ENCODE measurements at places on chromosomes 5 and 9.

GRCh38 chr5:60699288-60699608 is 718 bp downstream of the DEPDC1B start:
- H3K27ac ChIP-seq = no peak overlapping the region
- no peaks in the 10 kb centered on the region for H3K36me3 ChIP-seq
- DNase-seq = no peak

DNA sequence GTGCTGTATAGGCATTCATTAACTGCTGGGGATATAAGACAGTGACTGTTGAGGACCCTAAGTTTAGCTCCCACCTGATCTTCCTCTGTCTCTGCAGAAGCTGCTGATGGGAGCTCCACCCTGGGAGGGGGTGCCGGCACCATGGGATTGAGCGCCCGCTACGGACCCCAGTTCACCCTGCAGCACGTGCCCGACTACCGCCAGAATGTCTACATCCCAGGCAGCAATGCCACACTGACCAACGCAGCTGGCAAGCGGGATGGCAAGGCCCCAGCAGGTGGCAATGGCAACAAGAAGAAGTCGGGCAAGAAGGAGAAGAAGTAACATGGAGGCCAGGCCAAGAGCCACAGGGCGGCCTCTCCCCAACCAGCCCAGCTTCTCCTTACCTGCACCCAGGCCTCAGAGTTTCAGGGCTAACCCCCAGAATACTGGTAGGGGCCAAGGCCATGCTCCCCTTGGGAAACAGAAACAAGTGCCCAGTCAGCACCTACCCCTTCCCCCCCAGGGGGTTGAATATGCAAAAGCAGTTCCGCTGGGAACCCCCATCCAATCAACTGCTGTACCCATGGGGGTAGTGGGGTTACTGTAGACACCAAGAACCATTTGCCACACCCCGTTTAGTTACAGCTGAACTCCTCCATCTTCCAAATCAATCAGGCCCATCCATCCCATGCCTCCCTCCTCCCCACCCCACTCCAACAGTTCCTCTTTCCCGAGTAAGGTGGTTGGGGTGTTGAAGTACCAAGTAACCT is 22.1 kb downstream of the PCDHGC5 start:
- no peak for DNase-seq
- peaks cover 4% of the 10 kb centered on the region for H3K36me3 ChIP-seq
- no peak overlapping the region for H3K4me3 ChIP-seq

DNA sequence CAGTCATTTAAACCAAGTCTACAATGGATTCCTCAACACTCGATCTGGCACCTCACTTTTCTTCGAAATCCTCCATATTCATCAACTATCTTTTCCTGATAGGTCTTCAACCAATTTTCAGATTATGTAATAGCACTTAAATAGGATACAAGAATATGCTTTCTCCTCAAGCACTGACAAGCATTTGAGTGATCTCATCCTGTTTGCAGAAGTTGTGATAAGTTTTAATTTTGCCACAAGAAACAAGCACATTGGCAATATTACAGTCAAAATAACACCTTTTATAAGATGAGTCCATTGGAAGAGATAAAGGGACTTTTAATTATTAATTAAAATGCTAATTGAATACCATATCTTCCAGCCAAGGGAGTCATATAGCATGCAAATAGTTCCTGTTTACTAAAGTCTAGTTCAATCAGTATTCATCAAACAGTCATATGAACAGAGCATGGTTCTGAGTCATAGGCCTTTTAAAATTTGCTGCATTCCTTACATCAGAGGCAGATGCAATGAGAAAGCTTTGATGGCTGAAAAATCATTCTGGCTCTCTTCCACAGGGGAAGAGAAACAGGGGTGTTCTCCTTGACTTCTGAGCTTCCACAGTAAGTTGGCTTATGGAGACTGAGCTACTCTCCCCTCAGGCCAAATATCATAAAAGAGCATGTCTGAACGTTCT is 32.7 kb upstream of the ZCCHC9 start:
- H3K4me3 ChIP-seq = no peak overlapping the region
- H3K27ac ChIP-seq = no peak overlapping the region
- H3K27me3 ChIP-seq = no peaks in the 10 kb centered on the region
- DNase-seq = no peak

- no peaks in the 10 kb centered on the region for H3K27me3 ChIP-seq
- DNase-seq = no peak
- H3K4me1 ChIP-seq = peaks cover 14% of the 10 kb centered on the region
These were observed 135.2 kb downstream of the RXRA start for GRCh38 chr9:134461426-134461982.

DNA sequence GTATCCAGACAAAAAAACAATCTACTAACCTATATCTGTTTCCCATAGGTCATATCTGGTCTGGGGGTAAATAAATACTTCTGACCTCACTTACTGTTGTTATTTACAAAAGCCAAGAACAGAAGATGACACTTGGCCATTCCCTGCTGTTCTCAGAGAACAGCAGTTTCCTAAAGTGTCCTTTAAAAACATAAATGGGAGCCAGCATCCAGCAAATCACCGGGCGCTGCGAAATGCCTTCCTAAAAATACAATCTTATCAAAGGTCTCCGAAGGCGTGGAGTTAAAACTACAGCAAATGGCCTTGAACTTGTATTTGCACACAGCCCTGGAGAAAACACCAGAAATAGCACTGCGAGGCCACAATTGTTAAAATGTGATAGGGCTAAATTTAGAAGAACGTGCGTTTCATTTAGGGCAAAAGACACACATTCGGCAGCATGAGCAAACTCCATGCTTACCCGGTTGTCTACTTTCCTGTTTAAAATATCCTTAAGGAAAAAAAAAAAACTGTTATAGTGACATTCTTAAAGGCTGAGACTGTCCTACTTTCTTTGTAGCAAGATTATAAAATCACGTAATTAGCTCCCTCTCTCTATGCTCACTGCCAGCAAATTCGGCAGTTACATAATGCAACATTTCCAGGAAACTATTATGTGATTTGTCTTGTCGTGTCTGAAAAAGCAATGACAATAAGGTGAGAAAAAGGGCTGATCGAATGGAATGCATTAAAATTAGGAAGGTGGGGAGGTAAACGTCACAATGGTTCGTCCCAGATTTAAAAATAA is 1.5 kb downstream of the NFIL3 start:
- no peaks in the 10 kb centered on the region for H3K27me3 ChIP-seq
- H3K36me3 ChIP-seq = no peaks in the 10 kb centered on the region
- H3K27ac ChIP-seq = peak overlapping the region; percentile 96
- peaks cover 22% of the 10 kb centered on the region for H3K4me1 ChIP-seq

GRCh38 chr5:181114844-181115778 is 15.9 kb downstream of the OR2V1 start:
- no peaks in the 10 kb centered on the region for H3K4me1 ChIP-seq
- DNase-seq = no peak
- no peaks in the 10 kb centered on the region for H3K27me3 ChIP-seq
- H3K27ac ChIP-seq = no peak overlapping the region
- H3K4me3 ChIP-seq = no peak overlapping the region

DNA sequence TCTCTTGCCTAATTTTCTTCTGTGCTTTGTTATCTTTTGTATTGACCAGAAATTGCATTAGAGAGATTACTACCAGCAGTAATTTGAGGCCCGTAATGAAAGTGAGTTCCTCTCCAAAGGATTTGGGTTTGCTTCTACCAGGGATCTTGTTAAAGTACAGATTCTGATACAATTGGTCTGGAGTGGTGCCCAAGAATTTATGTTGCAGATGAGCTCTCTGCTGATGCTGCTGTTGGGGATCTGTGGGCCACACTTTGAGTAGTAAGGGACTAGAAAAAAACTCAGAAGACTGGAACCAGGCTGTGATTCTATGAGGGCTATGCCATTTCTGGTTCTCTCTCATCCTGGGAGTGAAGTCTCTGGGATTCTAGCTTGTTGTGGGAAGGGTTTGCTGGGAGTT is 192.2 kb downstream of the SEC61B start:
- no peak for DNase-seq
- H3K36me3 ChIP-seq = no peaks in the 10 kb centered on the region
- H3K4me3 ChIP-seq = no peak overlapping the region
- no peaks in the 10 kb centered on the region for H3K27me3 ChIP-seq

DNA sequence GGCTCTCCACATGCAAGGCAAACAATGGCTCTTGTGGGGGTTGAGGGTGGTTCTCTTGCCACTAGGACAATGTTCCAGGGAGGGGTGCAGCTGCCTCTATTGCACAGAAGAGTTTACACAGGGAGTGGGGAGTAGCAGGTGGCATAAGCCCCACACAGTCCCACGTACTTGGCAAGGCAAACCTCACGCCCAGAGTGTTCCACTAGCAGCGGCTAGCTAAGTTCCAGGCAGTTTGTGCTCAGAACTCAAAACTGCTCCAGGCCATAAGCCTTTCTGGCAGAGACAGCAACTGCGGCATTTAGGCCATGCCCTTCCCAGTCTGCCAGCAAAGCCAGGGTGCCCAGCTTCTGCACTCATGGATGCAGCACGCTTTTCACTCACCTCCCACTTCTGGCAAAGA is 29.0 kb upstream of the BTNL3 start:
- H3K4me3 ChIP-seq = no peak overlapping the region
- DNase-seq = no peak
- no peaks in the 10 kb centered on the region for H3K27me3 ChIP-seq
- no peak overlapping the region for H3K27ac ChIP-seq
- H3K4me1 ChIP-seq = no peaks in the 10 kb centered on the region

DNA sequence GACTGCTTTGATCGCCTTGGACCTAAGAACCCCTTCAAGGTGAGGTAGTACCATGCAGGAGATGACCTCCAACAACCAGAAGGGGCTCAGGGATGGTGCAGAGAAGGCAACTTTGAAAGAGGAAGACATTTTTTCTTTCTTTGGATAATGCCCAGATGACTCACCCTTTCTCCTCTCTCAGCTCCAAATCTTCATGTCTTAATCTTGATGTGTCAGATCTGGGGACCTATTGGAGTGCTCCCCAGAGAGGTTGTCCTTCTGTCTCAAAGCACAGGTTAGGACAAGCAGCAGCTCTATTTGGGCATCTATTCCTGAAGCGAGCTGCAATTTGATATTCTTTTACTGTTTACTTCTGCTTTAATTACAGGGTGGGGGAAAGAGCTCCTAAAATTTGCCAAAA is 229.9 kb upstream of the MAP3K1 start:
- H3K4me3 ChIP-seq = no peak overlapping the region
- no peaks in the 10 kb centered on the region for H3K36me3 ChIP-seq
- no peak for DNase-seq
- peaks cover 26% of the 10 kb centered on the region for H3K4me1 ChIP-seq
- no peak overlapping the region for H3K27ac ChIP-seq
- no peaks in the 10 kb centered on the region for H3K27me3 ChIP-seq

DNA sequence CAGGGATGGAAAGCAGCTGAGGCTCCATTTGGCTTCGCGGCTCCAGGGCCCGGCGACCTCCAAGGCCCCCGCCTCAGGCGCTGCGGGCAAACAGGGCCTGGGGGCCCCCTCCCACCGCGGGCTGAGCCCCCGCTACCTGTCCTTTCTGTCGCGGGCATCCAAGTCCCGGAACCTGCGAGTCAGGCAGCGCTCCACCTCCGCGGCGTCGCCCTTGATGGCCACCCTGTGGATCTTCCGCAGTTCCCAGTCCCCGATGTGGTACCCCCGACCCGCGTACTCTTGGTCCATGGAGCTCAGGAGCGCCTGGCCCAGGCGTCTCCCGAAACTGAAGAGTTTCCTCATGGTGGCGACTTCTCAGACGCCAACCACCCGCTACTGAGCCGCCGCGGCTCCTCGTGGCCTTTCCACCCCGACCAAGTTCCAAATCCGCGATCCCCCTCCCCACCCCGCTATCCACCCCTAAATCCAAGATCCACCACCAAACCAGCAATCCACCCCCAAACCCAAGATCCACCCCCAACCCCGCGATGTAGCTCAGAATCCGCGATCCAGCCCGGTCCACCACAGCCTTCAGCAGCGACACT is 86.5 kb upstream of the CCDC180 start:
- H3K4me1 ChIP-seq = peaks cover 9% of the 10 kb centered on the region
- no peak for DNase-seq
- peak overlapping the region; percentile 65 for H3K4me3 ChIP-seq
- H3K36me3 ChIP-seq = no peaks in the 10 kb centered on the region
- H3K27ac ChIP-seq = no peak overlapping the region
- H3K27me3 ChIP-seq = no peaks in the 10 kb centered on the region

DNA sequence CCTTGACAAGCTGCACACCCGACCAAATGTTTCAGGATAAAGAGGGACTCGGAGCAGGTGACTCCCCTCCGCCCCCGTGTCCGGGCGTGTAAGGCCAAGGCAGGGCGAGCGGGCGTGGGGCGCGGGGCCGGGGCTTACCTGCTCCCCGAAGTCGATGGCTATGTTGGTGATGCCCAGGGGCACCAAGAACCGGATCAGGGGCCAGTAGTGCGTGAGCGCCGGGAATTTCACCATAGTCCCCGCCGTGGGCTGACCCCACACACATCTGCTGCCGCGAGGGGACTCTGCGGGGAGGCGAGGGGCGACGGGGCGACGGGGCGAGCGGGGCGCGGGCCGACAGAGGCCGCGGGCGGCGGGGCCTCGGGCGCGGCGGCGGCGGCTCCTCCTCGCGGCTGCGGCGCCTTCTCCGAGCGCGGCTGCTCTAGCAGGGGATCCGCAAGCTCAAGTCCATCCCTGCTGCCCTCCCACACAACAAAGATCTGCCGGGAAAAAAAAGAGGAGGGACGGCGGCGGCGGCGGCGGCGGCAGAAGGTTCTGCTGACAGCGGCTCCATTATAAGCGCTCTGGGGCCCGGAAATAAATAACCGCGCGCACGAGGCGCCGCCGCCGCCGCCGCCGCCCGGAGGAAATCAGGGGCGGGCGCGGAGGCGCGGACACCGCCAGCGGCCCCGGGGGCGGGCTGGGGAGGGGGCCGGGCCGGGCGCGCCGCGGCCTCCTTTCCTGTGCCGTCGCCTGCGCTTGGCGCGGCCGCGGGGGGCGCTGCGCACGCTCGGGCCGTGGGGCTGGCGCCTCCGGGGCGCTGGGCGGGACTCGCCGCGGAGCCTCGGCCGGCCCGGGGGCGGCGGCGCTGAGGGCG is at the start of gene ANKH:
Gene ANKH (minus strand): TSS at position 565 of the 856 bp plus-strand sequence. CDS start 331 bp downstream, at position 234.
- peak within 1 kb of the TSS; percentile 95 for H3K4me3 ChIP-seq
- peak within 1 kb of the TSS; percentile 87 for H3K27ac ChIP-seq
- H3K36me3 ChIP-seq = no peaks in the 10 kb centered on the region
- peaks cover 26% of the 10 kb centered on the region for H3K4me1 ChIP-seq
- no peaks in the 10 kb centered on the region for H3K27me3 ChIP-seq

- no peak overlapping the region for H3K4me3 ChIP-seq
- H3K27ac ChIP-seq = no peak overlapping the region
- H3K36me3 ChIP-seq = no peaks in the 10 kb centered on the region
- no peak for DNase-seq
- no peaks in the 10 kb centered on the region for H3K4me1 ChIP-seq
These were observed 62.3 kb downstream of the TENT4A start for GRCh38 chr5:6775571-6775970.

- no peaks in the 10 kb centered on the region for H3K27me3 ChIP-seq
- no peak overlapping the region for H3K4me3 ChIP-seq
- no peaks in the 10 kb centered on the region for H3K36me3 ChIP-seq
- DNase-seq = peak; percentile 13
- peak overlapping the region; percentile 66 for H3K27ac ChIP-seq
These were observed 210.2 kb upstream of the GAS1 start for GRCh38 chr9:87157366-87158031.

DNA sequence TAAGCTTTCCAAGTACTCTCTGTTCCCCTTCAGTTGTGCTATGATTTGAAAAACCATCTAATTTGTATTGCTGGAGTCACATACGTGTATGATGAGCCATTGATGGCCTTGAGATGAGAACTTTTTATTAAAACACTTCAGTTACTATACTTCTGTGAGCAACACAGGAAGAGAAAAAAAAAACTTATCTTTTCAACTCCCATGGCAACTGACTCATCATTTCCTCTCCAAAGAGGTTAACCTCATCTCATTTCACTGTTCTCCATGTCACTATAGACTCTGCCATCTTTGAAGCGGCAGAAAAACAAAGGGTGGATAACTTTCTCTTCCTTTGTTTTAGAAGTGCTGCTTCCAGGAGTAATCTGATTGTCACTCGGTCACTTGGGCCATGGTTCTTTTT is 104.3 kb upstream of the PCSK1 start:
- no peaks in the 10 kb centered on the region for H3K27me3 ChIP-seq
- no peaks in the 10 kb centered on the region for H3K36me3 ChIP-seq
- H3K4me1 ChIP-seq = no peaks in the 10 kb centered on the region
- no peak for DNase-seq
- no peak overlapping the region for H3K4me3 ChIP-seq
- H3K27ac ChIP-seq = no peak overlapping the region
